Esophagus mucosa (tissue), 1 donor: ENCODE measurements at places on chromosomes 3 and 15. TPM values are rescaled to one million over a fixed set of nuclear protein-coding genes. Genes with fewer than 3 reads are reported as not detected.

SEC11A gene
- 65.4 TPM for total RNA-seq

SLC12A1 gene
- not detected for total RNA-seq

PLAAT1 gene
- 7.4 TPM for total RNA-seq

FGF12 gene
- 0.72 TPM for total RNA-seq

ITIH4 gene
- total RNA-seq, result 2.1 TPM

MRAS gene
- total RNA-seq, result 1.6 TPM

TLR9 gene
- 0.04 TPM for total RNA-seq

GXYLT2 gene
- 2.2 TPM for total RNA-seq

CKMT1A gene
- total RNA-seq, result 63.2 TPM

UBE3A gene
- total RNA-seq, result 70.0 TPM

DZIP1L gene
- total RNA-seq, result 2.4 TPM

ARPP21 gene
- not detected for total RNA-seq

ECE2 gene
- not detected for total RNA-seq

FANCD2OS gene
- total RNA-seq, result not detected

DNA sequence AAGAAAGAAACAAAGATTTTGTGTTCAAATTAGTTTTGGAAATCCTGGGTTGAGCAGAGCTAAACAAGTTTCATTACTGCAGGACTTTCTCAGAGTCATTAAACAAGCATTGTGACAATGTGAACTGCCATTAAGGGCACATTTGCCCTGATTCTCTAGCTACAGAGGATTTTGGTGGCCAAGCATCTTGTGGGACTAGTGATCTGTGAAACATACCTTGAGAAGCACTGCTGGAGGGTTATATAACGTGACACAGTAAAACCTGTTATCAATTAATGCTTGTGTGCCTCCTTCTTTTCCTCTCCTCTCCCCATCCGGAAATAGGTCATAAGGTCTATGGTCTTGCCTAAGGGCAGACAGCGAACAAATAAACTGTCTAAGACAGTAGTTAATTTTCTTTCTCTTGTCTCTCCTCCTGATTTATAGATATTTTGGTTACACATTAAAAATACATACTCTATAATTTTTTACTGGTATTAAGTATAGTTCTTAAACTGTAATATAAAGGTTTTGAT, 167.3 kb upstream of the NANOGP8 start:
- no peak for ATAC-seq

GRCh38 chr3:16423947-16424673, 89.4 kb downstream of the RFTN1 start:
- ATAC-seq, result no peak

DNA sequence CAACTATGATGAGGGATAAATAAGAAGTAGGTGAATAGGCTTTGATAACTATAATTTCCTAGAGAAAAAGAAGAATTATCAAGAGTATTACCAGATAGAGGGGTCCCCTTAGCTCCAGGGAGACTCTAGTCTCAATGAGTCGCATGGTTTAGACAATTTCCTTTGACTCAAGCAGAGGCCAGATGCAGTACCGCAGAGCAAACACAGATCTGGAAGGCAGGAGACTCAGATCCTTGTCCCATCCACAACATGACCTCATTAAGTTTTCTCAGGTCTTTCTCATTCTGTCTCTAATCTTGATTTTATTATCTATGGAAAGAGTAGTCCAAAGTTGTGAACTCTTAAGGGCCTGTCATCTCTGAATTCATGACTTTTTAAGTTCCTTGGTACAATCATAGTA, 987.9 kb downstream of the NTRK3 start:
- ATAC-seq, result no peak

DNA sequence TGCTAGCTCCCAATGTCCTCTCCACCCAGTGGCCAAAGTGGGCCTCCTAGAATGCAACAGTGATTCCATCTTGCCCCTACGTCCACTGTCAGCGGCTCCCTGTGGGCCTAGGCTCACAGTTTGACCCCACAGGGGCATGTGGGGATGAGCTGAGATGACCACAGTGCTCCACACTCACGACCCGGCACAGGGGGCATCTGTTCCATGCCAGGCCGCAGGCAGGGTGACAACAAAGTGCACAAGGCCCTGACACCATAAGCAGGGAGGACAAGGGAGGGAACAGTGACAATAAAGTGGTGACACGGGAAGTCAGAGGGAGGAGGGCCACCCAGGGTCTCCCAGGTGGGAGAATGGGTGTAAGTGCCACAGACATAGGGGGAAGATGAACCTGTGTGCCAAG, 5.1 kb upstream of the PLXNA1 start:
- no peak for ATAC-seq

GRCh38 chr3:106175276-106175675, 306.5 kb upstream of the CBLB start:
- no peak for ATAC-seq

DNA sequence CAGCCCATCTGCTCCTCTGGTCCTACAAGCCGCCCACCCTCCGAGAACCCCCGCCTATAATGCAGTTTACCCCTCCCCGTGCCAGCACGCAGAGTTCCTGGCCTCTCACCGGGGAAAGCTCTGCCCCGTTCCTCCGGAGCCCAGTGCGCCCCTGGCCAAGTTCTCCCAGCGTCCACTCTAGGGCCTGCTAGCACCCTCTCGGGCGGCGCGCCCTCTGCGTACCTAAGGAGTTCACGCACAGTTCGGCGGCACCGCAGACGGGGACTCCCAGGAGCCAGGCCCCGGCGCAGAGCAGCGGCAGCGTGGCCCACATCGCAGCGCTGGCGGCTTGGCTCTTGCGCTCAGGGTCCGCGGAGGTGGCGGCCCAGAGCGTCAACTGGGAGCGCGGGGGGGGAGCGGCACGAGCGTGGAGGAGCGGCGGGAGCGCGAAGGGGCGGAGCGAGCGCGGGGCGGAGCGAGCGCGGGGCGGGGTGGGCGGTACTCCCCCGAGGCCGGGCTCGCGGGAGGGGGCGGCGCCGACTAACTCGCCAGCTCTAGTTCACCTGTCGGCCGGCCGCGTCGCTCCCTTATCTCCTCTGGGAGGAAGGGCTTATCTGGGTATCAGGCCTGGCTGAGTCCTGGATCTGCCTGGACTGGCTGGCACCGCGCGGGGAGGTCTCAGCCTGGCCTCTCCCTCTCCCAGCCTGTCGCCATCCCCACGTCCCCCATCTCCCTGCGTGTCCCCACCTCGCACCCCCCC, at the start of gene CTSH:
Gene CTSH, minus strand, starts transcription at position 378 of the 739 bp plus-strand sequence. Its CDS starts 65 bp downstream, at position 313.
- ATAC-seq, result peak; percentile 89

GRCh38 chr3:143839980-143840379, 8.3 kb downstream of the SLC9A9 start:
- ATAC-seq, result no peak

DNA sequence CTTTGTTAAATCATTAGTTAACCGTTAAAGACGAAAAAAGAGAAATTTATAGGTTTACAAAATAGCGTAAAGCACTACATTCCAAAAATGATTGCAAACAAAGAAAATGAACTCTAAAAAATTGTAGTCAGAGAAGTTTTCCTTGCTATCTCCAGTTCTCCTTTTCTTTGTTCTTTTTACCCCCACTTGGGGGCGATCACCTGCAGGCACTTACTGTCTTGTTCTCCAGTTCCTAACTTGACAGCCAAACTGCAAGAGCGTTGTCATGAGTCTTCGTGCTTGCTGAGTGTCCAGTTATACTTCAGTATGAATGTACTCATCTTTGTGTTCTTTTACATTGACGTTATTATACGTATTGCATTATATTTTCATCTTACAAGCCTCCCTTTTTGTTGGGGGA, 54.5 kb downstream of the CHD2 start:
- ATAC-seq, result no peak

GRCh38 chr15:31269816-31270575, 56.6 kb upstream of the KLF13 start:
- no peak for ATAC-seq

DNA sequence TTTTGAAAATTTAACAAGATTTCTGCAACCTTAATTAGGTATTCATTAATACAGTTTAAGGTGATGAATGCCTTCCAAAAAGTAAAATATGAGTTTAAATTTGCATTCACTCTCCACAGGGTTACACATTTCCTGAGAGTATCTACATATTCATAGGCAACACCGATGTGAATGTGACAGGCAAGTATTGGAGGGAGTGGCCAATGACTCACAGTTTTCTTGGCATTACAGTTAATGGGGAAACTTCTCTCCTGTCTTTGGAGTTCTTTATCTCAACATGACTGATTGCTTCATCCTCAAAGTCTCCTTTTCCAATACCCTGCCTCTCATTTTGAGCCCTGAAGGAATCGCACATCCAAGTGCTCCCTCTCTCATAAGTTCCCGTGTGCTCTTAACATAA, 181.9 kb upstream of the CHL1 start:
- ATAC-seq, result peak; percentile 90

DNA sequence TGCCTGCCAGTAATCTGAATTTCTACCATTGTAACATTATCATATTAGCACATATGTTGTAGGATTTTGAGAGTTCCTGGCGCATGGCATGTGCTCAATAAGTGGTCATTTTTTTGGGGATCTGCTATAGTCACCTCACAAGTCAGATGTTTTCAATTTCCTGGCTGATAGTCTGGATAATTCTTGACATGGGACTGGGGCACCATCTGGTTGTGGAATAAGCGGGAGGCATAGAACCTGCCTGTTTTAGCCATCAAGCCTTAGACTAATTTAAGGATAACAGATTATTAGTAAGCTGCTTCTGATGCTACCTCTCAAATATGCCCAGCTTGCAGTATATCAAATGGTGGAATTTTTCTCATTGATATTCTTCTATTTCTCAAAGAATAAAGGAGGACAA, 39.1 kb downstream of the GASK1A start:
- no peak for ATAC-seq

DNA sequence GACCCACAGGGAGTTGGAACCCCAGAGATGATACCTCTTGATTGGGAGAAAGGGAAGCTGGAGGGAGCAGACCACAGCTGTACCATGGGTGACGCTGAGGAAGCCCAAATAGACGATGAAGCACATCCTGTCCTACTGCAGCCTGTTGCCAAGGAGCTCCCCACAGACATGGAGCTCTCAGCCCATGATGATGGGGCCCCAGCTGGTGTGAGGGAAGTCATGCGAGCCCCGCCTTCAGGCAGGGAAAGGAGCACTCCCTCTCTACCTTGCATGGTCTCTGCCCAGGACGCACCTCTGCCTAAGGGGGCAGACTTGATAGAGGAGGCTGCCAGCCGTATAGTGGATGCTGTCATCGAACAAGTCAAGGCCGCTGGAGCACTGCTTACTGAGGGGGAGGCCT, 201.1 kb downstream of the AKAP13 start:
- ATAC-seq, result peak; percentile 11

- no peak for ATAC-seq
These were observed 31.0 kb downstream of the CTDSPL2 start for GRCh38 chr15:44458429-44458828.

GRCh38 chr3:140599009-140599408, 78.9 kb upstream of the TRIM42 start:
- ATAC-seq, result no peak

- peak; percentile 88 for ATAC-seq
These were observed 88.1 kb downstream of the MECOM start for GRCh38 chr3:169575381-169575780.

DNA sequence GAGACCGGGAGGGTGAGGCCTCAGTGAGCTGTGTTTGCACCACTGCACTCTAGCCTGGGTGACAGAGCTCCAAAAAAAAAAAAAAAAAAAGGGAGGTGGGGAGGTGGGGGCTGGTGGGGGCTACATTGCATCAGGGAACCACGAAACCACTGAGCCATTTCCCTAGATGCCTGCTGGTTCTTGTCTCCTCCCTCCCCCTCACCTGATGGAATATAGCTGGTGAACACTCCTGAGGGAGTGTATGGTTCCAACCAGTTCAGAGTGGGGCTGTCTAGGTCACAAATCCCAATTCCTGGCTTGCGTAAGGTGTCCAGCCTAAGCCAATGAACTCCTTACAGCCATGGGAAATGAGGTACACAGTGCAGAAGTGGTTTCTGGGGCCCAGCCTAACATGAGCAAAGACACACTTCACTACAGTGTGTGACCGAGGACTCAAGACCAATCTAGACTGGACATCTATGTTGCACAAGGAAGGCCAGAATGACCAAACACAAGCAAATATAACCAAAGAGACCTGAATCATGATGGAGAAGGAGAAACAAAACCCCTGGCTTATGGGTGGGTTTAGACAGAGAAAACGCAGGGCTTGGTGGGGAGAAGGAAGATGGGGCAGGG, 39.1 kb upstream of the OSBPL11 start:
- ATAC-seq, result no peak

DNA sequence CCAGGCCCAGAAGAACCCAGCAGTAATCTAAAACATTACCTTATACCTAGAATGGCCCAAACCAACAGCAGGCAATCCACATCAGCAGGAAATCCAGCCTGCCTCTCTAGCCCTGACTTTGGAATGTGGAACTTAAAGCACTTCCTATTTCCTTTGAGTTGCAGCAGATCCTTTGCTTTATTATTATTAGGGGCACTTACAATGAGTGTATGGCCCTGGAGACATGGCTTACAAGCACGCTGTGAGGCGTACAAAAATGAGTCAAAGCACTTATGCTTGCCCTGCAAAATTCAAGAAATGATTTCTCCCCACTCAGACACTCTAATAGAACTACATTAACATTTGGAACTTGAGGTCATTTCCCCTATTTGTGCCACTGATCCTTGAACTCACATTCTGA, 9.5 kb upstream of the KNSTRN start:
- ATAC-seq, result no peak

GRCh38 chr3:14262867-14263266, 84.2 kb downstream of the LSM3 start:
- no peak for ATAC-seq

GRCh38 chr3:37794646-37795045, 67.0 kb upstream of the CTDSPL start:
- no peak for ATAC-seq

DNA sequence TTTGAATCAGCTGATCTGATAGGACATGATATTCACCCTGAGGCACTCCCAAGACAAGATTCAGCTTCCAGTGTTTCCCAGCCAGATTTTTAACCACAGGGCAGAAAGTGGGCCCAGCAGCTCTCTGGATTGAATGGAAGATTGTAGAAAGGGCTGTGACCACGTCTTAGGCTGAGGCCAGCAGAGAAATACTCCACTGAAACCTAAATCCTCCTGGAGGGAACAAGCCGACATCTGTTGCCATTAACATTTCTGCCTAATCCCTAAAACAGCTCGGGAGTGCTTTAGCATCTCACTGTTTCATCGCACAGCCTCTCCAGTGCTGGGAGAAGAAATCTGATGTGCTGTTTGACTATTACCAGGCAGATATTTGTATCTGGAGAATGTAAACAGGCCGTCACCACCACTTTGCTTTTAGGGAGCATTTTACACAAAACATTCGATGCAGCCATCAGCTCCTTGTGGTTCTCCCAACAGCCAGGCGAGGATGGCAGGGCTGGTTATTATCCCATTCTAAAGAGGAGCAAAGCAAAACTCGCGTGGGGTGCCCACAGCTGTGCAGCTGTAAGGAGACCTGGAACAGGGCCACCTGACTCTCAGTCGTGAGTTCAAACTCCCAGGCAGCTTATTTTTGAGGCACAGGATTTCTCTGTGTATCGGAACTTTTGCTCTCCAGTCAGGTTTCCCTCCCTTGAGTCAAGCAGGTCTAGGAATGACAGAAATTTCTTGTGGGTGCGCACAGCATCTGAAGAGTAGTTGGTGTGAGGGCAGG, 117.4 kb downstream of the LIPC start:
- no peak for ATAC-seq
